ENCODE measurements at places on chromosomes 13 and 19.

DNA sequence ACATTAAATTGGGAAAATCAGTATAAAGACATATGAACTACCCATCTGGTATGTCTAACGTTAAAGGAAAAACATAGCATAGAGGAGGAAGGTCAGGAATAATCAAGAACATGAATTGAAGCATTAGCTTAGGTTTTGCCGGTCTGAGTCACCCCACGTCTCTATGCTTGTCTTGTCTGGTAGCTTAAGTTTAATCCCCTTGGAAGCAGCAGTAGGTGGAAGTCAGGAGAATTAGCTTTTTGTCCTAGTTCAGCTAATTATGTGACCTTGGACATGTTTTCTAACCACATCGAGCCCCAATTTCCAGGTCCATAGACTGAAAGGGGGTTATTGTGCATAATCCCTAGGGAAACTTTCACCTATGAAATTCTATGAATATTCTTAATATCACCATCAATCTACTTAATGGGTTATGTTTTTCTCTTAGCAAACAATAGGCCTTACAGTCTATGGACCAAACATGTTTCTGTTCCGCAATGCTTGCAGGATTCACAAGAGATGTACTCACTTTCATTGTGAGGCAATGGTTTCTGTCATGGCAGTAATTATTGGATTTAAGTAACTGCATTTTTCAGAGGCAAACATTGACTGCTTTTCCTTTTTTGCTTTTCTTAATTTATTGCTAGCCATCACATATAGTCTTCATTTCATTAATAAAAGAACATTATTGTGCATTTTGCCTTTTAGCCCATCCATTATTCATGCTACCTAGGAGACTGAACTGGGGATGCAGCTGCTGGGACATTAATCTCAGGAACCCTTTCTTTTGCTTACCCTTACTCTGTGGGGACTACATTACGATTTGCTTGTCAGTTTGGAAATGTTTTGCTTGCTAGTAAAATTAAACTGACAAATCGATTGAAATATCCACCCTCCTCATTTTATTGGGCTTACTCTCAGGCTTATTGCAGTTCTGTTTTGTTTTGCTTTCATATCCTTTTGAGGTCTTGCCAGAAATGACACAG, 304.8 kb upstream of the MAB21L1 start:
- no peak for DNase-seq

- no peak for DNase-seq
Measured at GRCh38 chr13:96652506-96652905, 341.8 kb downstream of the OXGR1 start.

DNA sequence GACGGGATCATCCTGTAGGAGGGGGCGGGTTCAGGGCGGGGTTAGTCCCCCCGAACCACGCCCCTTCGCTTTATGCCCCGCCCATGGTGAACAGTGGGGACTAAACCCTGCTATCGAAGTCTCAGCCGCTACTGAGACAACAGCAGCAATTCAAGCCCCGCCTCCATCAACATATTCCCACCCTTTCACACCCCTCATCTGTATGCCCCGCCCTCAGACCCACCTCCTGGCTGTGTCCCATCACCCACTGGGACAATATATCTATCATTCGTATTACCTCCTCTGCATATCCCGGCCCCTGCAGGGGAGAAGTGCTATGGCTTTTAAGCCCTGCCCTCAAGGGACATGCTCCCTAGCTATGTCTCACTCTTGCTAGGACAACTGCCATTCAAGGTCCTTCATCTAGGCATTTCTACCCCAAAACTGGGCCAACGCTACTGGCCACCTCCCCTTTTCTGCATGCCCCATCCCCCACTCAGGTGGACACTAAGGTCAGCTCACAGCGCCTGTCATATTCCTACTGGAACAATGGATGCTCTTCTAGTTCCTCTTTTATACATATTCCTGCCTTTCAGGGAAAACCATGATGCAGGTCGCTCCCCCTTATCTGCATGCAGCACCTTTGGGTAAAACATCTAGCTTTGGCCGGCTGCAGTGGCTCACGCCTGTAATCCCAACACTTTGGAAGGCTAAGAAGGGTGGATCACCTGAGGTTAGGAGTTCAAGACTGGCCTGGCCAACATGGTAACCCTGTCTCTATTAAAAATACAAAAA, 11.9 kb downstream of the LRFN1 start:
- no peak for DNase-seq

DNA sequence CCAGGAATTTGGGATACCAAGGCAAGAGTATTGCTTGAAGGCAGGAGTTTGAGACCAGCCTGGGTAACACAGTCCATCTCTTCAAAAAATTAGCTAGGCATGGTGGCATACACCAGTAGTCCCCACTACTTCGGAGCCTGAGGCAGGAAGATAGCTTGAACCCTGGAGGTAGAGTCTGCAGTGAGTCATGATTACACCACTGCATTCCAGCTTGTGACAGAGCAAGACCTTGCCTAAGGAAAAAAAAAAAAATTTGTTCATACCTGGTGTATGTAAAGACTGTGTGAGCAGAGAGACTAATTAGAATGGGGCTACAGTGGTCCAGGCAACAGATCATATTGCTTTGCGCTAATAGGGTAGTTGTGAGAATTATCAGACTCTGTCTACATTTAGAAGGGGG, 778.3 kb upstream of the PCDH20 start:
- no peak for DNase-seq

DNA sequence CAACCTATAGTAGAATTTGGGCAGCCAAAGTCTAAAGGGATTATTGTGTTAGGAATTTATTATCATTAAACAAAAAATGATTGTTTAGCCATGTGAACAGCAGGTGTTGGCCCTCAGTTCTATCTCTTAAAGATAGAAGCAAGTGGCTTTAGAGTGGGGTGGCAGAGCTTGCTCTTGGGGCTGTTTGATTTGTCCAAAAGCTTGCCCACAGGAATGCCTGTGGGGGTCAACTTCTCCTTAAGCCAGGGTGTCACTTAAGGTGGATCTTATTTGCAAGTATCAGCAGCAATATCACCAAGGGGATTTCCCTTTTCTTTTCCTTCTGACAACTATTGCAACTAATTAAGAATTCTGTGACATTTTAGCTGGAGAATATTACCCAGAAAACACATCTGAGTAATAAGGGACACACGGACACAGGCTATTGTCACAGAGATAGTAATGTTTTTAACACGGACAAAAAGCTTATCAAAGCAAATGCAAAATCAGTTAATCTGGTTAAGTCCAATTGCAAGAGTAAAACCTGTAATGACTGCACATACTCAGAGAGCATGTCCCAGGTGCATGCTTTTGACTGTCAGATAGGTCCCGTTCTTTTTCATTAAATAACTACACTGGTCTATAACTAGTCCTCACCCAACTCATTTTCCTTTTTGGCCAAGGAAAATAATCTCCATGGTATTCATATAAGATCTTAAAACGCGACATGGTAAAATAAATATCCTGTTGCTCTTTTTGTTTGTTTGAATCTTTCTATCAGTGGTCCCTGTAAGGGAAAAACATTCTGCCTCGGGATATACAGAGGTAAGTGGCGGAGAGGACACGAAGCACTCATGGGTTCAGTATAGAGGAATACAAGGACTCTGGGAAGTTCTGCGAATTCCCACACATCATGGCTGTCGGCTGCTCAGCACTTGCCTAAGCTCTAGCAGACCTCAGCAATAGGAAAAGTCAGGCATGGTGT, 172.1 kb upstream of the RFC3 start:
- no peak for DNase-seq

- DNase-seq = no peak
Measured at GRCh38 chr19:10143681-10144080, 24.0 kb upstream of the EIF3G start.

- no peak for DNase-seq
Measured at GRCh38 chr13:114157869-114158495, 21.1 kb upstream of the CFAP97D2 start.

DNA sequence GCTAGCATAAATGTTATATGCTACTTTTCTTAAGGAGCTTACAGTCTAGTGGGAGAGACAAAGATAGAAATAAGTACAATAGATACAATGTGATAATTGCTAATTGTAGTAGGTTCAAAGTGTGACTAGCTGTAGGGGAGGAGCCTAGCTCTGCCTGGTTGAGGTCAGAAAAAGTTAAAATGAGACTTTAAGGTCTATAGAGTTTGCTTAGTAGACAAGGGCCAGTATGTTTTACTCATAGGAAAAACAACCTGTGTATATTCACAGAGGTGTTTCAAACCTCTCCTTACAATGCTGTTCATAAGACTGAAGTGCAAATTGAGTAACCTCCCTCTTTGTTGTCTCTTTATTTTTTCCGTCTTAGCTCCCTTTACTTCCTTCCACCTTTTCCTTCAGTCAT, 56.1 kb downstream of the PDS5B start:
- no peak for DNase-seq

DNA sequence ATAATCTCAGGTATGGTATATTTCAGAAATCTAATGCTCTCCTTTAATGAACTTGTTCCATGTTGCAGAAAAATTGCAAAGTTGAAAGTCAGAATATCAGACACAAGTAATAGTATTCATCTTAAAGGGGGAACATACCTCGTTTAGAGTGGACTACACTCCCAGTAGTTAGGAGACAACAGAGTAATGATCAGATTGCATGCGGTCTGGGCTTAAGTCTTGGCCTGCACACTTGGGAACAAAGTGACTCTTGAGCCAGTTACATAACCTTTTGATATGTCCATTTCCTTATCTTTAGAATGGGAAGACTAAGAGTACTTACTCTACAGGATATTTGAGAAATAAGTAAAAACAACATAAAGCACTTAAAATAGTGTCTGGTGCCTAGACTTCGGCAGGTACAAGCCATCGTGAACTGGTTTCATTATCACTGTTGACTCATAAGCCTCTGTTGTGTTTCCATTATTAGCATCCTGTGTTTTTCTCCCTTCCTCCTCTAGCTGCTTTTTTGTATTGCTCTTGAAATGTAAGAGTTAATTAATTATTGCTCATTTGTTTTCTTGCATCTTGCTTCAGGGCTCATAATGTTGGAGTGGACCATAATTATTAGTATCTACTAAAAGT, 53.0 kb downstream of the DPY19L3 start:
- no peak for DNase-seq

- no peak for DNase-seq
Measured at GRCh38 chr13:64672751-64673150, 2557.4 kb downstream of the PCDH9 start.

GRCh38 chr13:68190818-68191217, 960.7 kb upstream of the PCDH9 start:
- DNase-seq = no peak

DNA sequence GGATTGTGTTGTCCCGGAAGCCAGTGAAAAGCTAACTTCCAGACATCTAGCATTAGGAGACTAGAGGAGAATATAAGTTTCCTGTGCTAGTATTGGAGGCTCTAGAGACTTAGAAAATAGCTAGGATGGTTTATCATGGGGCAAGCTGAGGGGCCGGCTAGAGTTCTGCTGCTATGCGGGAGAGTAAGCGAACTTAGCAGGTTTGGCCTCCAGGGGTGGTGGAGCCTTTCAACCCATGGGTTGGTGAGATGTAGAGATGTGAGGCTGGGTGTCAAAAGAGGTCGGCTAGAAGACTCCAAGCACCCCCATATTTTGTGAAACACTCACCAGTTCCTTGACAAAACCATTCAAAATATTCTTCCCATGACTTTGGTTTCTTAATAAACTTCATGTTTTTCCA, 4.4 kb downstream of the SULT2A1 start:
- DNase-seq = no peak

- no peak for DNase-seq
Measured at GRCh38 chr13:107743526-107743925, 471.8 kb downstream of the LIG4 start.

DNA sequence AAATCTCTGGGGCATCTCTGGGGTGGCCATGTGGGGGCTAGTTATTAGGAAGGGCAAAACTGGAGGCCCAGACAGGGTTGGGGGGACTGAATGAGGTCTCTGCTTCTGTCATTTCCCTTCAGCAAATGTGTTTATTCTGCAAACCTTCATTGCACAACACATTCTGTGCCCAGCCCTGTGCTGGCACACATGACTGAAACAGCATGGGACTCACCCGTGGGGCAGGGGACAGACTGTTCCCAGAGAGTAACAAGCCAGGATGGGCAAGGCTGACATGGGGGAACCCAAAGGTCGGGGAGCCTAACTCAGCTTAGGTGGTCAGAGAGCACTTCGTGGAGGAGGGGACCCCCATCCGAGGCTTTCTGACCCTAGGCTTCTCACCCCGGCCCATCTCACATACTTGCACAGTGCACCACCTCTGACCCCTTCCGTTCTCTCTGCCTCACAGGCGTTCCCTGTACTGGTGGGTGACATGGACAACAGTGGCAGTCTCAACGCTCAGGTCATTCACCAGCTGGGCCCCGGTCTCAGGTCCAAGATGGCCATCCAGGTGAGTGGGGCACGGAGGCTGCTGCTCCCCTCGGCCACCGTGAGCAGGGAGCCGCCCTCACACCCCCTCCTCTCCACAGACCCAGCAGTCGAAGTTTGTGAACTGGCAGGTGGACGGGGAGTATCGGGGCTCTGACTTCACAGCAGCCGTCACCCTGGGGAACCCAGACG, 2.4 kb downstream of the TOMM40 start:
- no peak for DNase-seq

DNA sequence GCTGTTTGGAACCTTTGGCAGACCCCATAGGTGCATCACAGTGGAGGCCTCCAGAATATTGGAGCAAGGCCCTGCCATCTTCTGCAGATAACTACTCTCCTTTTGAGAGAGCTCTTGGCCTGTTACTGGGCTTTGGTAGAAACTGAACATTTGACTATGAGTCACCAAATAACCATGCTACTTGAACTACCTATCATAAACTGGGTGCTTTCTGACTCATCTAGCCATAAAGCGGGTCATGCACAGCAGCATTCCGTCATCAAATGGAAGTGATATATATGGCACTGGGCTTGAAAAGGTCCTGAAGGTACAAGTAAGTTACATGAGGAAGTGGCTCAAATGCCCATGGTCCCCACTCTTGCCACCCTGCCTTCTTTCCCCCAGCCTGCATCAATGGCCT, 782.5 kb upstream of the SLITRK6 start:
- no peak for DNase-seq

- DNase-seq = no peak
Measured at GRCh38 chr13:97214921-97215320, 7.2 kb upstream of the MBNL2 start.

GRCh38 chr13:107553838-107554237, 661.5 kb downstream of the LIG4 start:
- DNase-seq = no peak

GRCh38 chr13:24894972-24895300, 131.0 kb downstream of the RNF17 start:
- DNase-seq = no peak

DNA sequence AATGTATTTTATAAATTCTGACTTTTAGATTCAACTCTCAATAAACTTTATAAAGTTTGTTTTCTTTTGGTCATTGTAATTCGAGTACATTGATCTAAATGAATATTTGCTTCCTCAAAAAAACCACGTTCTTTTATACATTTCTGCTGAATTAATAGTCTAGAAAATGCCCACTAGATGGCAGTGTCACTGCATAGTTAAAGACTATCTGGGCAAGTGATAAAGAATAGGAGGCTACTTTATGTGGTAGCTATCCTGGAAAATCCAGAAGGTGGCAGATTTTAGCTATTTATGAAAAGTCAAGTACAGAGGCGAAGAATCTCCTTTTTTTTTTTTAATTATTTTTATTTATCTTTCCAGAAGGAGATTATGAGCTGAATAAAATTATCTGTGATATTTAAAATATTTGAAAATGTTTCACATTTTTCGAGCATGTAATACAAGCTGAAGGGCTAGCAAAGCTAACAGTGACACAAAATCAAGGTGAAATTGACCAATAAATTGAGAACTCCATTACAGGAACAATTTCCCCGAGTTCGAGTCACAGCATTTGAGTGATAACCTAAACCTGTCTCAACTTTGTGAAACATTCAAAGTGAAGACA, 221.8 kb downstream of the OLFM4 start:
- no peak for DNase-seq
